Right ventricle myocardium inferior (tissue), 1 donor: ENCODE measurements at places on chromosomes 13 and 19.
A peak's percentile ranks its signal among the peaks of the same experiment; 100 is the strongest.

GRCh38 chr19:6061376-6062130 is 48.7 kb downstream of the RFX2 start:
- DNase-seq, result no peak

DNA sequence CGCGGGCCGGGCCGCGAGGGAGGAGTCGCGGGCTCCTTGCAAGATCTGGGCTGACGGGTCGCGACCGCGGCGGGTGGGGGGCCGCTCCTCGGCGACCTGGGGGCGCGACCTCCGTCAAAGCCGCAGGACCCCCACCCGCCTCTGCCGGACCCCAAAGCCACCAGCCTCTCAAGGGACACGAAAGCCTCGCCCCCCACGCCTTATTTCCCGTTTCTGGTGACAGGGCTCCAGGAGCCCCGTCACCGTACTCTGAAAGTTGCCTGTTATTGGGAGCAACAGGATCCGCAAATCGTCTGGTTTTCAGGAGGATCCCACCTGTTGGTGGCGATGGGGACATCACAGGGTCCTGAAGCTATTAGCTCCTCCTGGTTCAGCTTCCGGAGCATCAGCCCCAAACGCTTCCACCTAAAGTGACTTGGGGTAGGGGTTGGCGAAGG is 530 bp downstream of the MAU2 start:
- no peak for DNase-seq

DNA sequence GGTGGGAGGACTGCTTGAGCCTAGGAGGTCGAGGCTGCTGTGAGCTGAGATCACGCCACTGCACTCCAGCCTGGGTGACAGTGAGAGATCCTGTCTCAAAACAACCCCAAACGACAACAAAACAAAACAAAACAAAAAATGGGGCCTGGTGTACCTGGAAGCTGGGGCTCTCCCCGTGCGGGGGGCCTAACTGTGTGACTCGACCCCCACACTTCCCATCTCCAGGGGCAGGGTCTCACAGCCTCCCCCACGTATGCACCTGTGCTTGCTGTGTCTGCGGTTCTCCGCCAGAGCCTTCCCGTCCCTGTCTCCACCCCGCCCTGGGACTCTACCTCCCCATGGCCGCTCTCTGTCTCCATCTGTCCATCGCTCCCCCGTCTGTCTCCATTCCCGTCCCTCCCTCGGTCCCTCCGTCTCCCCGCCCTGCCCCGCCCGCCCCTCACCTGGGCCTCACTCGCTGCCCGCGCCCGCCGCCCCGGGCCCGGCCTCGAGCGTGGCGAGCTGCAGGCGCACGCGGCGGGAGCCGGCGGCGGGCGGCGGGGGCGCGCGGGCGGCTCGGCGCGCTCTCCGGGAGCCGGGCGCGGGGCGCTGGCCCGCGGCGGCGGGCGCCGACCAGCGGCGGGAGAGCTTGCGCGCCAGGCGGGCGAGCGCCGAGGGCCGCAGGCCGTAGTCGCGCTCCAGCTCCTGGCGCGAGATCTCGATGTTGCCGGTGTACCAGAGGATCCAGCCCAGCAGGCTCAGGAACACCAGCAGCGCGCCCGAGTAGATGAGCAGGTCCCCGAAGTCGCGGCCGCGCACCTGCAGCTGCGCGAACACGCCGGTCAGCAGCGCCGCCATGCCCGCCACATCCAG is 587 bp downstream of the TMEM238 start:
- peak; percentile 79 for DNase-seq

DNA sequence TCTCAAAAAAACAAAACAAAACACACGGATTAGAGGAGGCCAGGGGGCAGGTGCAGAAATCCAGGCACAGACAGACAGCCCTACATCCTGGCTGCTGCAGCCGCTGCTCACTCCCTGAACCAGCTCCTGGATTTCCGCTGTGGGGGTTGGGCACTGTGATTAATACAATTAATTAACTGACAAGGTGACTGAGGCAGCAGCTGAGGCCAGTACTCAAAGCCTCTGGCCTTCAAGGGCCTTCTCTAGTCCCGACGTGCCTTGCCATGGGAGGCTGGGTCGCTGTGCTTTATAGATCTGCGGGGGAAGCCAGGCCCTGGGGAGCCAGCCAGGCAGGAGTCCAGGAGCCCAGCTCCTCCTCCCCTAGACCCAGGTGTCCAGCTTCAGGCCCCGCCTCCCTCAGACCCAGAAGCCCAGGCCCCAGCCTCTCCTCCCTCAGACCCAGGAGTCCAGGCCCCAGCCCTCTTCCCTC is 4.6 kb downstream of the NECTIN2 start:
- no peak for DNase-seq

DNA sequence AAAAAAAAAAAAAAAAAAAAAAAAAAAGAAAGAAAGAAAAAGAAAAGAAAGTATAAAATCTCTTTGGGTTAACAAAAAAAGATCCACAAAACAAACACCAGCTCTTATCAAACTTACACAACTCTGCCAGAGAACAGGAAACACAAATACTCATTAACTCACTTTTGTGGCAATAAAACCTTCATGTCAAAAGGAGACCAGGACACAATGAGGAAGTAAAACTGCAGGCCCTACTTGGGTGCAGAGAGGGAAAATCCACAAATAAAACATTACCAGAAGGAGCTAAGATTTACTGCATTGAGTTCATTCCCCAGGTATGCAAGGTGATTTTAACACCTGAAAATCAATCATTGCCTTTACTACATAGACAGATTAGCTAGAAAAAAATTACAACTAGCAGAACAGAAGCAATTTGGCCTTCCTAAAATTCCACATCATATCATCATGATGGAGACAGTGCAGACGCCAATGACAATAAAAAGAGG is 9.6 kb upstream of the CEACAM5 start:
- no peak for DNase-seq

GRCh38 chr13:71659404-71659803 is 207.6 kb downstream of the DACH1 start:
- DNase-seq, result no peak

- peak; percentile 94 for DNase-seq
These were observed 49.9 kb downstream of the AP1M1 start for GRCh38 chr19:16247353-16248182.

DNA sequence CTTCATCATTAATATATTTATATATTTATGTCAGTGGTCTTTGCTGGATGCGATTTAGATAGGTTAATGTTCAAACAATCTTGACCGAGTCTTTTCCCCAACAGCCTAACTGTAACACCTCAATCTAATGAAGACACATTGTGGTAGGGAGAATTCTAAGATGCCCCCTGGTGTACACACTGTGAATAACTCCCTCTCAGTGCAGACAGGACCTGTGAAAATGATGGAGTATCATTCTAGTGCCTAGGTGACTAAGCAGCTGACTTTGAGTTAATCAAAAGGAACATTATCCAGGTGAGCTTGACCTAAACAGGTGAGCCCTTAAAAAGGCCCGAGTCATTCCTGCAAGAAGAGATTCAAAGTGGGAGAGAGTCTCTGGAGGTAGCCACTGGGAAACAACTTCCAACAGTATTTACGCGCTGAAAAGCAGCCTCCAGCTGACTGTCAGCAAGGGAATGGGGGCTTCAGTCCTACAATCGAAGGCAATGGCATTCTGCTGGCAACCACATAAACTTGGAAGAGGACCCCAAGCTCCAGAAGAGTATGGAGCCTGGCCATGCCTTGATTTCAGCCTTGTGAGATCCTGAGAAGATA is 28.0 kb upstream of the KBTBD7 start:
- DNase-seq, result no peak

DNA sequence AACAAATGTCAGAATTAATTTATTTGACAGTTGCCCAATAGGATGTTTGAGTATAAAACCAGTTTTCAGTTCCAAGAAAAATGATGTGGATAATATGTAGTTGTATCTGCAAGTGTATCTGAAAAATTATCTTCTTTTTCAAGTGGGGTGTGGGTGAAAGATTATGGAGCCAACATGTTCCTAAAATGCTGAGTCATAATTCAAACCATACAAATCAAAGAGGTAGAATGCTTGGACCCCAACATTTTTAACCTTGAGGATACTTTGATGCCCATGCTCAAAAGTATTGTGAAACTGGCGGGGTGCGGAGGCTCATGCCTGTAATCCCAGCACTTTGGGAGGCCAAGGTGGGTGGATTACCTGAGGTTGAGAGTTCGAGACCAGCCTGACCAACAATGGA is 54.0 kb upstream of the ZNF724 start:
- DNase-seq, result no peak

DNA sequence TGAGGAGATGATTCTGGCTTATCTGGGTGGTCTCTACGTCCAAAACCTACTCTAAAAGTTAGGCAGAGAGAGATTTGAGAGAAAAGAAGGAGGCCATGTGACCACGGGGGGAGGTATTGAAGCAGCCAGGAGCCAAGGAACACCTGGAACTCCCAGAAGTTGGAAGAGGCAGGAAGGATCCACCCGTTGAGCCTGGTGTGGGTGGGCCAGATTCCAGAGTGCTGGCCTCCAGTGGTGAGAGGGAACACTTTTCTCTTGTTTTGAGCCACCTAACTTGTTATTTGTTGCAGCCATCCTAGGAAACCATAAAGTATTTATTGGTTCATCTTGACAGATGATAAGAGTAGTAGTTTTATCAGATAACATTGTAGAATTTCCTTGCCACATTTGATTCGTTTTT is 396.9 kb downstream of the MYO16 start:
- no peak for DNase-seq

- no peak for DNase-seq
These were observed 151.3 kb downstream of the PTPRS start for GRCh38 chr19:5189318-5189607.

- no peak for DNase-seq
These were observed 10.7 kb downstream of the KCNC3 start for GRCh38 chr19:50318438-50318837.

DNA sequence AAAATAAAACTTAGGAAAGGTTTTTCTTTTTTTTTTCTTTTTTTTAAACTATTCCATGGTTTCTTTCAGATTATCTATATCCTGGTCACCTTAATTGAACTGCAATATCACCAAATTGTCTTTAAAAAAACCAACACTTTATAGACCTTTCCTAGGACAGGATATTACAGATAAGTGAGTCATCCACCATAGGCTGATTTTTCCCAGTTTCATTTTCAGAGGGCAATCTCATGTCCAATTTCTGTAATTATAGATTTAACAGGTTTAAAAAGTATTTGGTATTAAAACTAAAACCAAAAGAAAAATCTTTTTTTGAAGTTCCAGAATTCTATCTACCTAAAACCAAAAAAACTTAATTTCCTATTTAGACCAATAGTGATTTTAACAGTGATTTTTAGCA is 13.2 kb downstream of the SPART start:
- no peak for DNase-seq
